Epithelial cell of esophagus (primary cell): ENCODE measurements at places on chromosomes 7 and 10.

- no peak for DNase-seq
Measured at GRCh38 chr10:4016214-4016740, 231.3 kb upstream of the KLF6 start.

DNA sequence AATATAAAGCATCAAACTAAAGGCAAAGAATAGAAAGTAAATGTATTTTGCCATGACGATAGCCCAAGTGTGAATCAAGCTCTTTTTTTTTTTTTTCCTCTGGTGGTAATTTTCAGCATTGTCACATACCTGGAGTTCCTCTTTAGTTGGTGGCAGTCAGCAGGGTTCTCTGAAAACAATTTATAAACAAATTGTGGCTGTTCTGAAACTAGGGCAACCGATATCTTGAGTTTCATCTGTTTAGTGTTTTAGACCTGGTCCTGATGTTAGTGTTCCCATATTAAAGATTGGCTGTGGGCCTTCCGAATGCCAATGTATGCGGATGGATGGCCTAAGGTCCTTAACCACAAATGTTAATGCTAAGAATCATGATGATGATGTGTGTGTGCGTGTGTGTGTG lies 713.1 kb downstream of the GATA3 start:
- peak; percentile 5 for DNase-seq

DNA sequence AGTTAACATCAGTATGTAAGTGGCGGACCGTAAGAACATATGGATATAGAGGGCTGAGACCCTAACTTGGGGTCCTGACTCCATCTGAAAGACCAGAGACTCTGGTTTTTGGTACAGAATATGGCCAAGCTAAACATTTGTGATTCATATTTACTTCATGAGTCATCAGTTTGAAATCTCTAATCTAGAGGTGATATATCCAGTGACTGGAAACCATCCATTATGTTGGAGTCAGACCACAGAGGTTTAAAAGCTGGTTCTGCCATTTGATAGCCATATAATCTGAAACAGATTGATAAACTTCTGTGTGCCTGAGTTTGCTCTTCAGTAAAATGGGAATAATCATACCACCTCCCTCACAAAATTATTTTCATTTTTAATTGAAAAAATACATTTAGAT lies 505.3 kb downstream of the SORCS3 start:
- no peak for DNase-seq

DNA sequence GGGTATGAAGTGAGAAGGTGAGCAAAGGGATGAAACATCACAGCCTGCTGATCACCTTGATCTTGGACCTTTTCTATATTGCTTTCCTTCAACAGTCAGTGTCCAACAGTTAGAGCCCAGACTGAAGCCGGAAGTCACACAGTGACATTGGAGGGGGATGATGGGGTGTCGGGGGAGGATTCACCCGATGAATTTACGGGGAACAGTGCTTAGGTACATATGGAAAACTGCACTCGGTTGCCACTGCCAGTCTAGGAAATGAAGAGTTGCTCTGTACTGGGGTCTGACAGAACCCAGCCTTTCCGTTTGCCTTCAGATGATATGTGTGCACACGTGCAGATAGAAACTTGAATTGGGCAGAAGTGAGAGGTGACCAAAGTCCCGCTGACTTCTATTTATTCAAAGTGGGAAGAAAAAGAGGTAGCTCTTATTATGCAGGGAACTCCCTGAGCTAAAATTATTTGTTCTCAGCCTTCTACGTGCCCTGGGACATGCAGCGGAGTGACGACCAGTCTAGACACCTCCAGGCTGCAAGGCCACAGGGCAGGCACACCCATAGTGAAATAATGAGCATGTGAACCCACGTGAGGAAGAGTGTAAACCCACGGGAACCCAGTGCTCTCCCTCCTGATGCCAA lies 107.2 kb upstream of the INHBA start:
- DNase-seq: no peak

DNA sequence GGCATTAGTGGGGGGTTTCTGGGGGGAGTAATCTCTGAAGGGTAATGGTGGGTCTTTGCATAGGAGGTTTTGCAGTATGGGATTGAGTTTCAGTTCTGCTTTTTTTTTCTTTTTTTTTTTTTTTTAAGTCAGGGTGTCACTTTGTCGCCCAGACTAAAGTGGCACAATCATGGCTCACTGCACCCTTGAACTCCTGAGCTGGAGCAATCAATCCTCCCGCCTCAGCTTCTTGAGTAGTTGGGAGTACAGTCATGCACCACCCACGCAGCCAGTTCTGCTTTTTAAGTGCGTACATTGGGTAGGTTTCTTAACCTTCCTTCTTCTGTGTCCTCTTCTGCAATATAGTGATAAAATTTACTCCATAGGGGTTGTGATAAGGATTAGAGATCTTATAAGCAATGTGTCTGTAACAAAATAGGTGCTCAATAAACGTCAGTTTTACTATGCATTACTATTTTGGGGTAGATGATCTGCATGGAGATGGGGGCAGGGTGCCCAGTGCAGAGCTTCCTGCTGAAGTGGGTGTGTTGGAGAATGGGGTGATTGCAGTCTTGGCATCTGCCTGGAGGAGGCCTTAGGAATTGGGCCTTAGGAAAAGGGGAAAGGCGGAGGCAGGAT lies 9.6 kb downstream of the KAZALD1 start:
- peak; percentile 54 for DNase-seq

- DNase-seq: peak; percentile 93
Measured at GRCh38 chr10:43130770-43131171, 7.5 kb upstream of the CSGALNACT2 start.

DNA sequence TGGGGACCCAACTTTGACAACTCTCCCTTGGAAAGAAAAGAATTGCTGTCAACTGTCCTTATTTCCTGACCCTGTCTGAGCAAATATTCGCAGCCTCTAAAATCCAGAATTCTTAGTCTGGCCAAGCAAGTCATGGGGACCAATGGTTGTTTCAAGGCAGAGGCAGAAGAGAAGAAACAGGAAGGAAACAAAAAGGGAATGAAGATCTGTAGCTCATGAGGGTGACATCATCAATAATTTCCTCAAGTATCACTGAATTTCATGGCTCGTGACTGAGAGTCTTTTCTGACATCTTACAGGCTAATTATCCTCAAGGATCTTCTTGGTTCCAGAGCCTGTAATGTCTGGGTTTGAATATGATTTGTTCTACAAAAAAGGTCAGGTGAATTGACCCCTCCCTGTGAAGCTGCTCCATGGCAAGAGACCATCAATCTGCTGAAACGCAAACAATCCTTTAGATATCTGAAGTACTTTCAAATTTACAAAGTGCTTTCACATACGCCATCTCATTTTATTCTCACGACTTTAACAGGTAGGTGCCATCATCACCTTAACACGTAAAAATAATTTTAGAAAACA lies 5.8 kb downstream of the CDK6 start:
- DNase-seq: peak; percentile 35

- DNase-seq: peak; percentile 97
Measured at GRCh38 chr10:61904733-61905725, 3.5 kb downstream of the ARID5B start.

DNA sequence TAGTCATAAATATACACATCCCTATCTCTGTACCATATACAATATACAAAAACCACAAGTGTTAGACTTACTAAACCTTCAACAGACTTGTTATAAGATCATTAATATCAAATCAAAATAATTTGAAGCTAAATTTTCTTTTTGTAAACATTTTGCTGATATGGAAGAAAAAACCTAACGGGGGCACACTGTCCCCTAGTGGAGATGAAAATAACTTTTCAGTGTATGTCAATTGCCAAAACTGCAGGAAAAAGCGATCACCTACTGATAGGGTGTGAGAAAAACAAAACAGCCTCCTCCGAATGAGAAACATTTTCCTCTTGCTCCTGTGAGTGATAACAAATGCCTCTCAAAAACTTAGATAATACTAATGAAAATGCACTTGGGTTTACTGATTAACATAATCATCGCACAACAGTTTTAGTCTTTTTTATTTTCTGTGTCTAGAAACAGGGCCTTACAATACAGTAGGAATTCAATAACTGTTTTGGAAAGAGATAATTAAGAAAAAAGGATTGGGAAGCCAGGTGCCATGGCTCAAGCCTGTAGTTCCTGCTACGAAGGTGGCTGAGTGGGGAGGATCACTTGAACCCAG lies 322.7 kb downstream of the CRPPA start:
- peak; percentile 38 for DNase-seq

DNA sequence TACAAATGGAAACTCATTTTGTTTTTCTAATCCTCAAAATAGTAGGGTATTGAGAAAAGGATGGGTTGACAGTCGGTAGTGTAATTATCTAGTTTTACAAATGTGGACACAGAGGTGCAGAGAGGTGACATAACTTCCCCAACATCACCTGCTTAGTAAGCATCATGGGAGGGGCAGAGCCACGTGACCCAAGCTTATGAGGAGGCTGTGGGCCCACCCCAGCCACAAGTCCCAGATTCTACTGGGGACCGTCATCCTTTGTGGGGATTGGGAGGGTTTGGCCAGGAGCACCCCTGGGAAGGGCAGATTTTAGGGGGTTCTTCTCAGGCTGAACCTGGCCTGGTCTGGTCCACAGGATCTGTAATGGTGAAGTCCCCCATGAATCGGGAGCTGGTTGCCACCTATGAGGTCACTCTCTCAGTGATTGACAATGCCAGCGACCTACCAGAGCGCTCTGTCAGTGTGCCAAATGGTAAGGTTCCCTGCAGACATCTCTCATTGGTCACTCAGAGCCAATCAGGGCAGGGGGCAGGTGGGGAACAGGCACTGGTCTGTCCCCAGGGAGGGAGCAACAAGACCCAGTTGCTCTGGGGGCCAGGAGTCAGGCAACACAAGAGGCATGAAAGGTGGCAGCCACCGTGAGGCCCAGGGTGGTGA lies 23.6 kb upstream of the VSIR start:
- DNase-seq: no peak

DNA sequence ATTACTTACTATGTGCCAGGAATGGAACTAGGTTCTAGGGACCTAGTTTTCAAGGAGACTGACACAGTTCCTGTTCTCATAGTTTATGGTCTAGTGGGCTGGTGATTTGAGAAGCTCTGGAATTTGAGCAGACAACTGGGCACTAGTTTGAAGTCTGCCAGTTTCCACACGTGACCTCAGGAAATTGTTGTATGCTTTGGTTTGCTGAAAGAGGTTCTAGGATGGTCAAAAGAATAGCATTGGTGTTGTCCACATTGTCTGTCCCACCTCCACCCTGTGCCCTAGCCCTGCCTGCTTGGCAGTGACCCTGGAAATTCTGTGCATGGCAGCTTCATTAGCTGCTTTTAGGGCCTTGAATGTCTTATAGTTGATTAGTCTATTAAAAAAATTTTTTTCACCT lies 28.7 kb downstream of the GBF1 start:
- no peak for DNase-seq

GRCh38 chr7:31108097-31108657 lies 56.1 kb downstream of the ADCYAP1R1 start:
- no peak for DNase-seq

DNA sequence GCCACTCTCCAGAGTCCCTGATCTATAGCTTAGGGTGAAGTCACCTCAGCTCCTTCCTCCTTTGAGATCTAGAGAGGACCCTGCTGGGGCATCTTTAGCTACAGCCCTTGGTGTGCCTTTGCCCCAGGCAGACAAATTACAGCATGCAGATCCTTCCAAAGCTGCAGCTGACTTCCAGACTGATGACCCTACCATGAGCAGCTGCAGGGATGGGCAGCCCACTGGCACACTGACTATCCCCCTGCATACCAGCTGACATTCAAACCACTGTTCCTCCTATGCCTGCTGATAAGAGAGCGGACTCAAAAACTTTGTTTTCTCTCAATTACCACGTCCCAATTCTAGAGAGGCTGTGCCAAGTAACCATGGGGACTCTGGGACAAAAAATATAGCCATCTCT lies 70.6 kb downstream of the COL13A1 start:
- no peak for DNase-seq

DNA sequence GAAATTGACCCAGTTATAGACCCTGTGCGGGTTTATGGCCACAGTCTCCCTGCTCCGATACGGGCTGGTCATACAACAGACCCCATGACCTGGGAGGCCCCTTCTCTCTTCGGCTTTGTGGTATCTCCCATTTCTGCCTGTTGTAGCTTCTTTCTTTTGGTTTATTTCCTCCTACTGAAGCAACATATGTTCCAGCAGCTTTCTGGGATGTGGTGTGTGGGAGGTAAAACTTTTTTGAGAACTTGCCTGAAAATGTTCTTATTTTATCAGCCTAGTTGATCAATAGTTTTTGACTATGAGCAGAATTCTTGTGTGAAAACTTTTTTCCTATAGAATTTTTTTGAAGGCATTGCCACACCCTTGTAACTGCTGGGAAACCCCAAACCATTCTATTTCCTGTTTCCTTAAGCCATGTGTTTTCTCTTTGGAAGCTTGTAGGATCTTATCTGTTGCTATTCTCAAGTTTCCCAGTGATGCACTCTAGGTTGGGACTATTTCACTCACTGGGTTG lies 80.0 kb downstream of the DAGLB start:
- peak; percentile 50 for DNase-seq

DNA sequence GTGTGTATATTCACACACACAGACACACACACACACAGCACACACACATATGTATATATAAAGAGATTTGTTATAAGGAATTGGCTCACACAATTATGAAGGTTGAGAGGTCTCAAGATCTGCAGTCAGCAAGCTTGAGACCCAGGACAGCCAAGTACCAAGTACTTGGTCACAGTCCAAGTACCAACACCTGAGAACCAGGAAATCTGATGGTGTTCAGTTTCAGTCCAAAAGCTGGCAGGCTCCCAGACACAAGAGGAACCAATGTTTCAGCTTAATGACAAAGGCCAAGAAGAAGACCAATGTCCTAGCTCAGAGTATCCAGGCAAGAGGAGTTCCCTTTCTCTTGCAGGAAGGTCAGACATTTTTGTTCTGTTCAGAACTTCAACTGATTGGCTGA lies 780.2 kb downstream of the MAGI2 start:
- DNase-seq: no peak

GRCh38 chr7:40580776-40581175 lies 446.0 kb downstream of the SUGCT start:
- DNase-seq: no peak

DNA sequence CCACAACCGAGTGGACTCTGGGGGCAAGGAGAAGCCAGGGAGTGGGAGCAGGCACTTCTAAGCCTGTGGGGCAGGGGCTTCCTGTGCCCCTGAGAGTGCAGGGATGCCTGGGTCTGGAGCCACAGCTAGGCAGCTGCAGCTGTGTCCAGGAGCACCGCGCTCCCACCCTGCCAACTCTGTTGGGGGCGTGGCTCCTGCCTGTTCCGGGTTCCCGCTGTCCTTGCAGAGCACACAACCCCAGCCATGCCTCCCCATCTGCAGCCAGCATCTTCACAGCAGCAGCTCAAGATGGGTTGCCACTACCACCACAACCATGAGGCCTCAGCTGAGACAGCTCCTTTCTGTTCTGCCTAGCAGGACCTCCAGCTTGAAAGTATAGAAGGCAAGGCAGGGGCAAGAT lies 8.6 kb downstream of the PAX4 start:
- DNase-seq: no peak
